SHP77 treated with DMSO at 0.1 percent for 48 hours (cell line): ENCODE measurements at places on chromosomes 1 and 21.

DNA sequence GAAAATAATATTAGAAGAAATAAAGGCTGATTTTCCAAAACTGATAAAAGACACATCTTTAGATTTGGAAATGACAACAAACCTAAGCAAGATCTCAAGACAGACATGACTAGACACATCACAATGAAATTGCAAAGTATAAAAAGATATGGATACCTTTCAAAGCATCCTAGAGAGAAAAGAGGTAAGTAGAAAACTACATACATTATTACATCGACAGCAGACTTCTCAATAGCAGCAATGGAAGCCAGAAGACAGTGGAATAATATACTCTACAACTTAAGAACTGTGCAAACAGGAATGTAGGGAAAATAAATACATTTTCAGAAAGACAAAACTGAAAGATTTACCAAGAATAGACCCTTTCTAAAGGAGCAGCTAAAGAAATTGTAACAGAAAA lies 50.2 kb downstream of the DENND1B start:
- no peak for DNase-seq

GRCh38 chr1:197736685-197737084 lies 38.6 kb downstream of the DENND1B start:
- DNase-seq, result no peak

DNA sequence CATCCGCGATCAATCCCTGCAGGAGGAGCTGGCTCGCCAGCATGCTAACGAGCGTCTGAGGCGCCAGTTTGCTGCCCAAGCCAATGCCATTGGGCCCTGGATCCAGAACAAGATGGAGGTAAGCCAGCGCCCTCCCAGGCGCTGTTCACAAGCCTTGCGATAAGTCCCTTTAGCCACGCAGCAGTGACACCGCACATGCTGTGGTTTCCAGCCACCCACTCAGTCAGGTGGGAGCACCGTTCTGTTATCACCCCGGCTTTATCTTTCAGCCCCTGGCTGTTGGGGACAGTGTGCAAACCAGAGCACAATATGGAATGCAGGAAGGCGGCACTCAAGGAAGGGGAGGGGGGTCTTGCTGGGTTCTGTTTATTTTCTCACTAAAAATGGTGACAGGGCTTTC lies 41.1 kb upstream of the MTR start:
- DNase-seq, result no peak

DNA sequence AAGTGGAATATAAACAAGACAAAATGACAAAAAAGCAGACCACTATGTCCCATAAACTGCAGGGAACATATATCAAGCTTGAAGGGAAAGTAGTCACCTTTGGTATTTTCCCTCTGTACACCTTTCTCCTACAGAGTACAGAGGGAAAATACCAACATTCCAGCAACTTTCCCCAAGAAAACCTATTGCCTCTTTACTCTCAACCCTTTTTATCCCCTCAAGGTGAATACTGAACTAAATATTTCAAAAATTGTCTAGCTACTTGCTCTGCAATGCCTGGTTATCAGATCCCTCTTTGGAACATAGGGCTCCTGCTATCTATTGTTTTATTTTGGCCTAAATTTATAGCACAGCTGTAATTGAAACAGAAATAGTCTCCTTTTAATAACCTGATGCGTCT lies 15.8 kb downstream of the CTXND2 start:
- DNase-seq, result no peak

DNA sequence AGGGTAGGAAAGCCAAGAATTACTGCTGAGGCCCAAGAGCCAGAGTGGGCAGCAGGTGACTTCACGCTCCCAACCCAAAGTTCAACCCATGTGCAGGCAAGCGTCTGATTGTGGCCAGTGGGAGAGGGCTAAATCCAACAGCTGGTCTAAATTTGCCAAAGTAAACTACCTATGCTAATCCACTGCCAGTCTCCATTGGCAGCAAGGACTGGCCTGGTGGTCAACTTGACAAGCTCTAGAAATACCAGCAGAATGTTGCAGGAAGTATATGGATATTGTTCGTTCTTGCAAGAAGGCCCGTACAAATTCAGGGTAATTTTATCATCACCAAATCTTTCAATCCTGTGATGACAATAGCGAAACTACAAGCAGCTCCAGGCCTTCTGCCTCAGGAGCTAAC lies 1.5 kb downstream of the TMEM63A start:
- DNase-seq, result no peak

DNA sequence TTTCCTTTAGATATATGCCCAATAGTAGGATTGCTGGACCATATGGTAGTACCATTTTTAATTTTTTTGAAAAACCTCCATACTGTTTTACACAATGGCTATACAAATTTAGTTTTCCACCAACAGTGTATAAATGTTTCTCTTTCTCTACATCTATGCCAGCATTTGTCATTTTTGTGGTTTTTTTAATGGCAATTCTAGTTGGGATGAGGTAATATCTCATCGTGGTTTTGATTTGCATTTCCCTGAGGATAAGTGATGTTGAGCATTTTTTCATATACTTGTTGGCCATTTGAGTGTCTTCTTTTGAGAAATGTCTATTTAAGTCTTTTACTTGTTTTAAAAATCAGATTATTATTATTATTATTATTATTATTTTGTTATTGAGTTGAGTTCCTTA lies 35.5 kb downstream of the PLA2G4A start:
- no peak for DNase-seq

GRCh38 chr21:33042812-33043211 lies 17.1 kb downstream of the OLIG2 start:
- DNase-seq, result no peak

- DNase-seq, result no peak
Observed at GRCh38 chr1:23004112-23004511, 11.5 kb downstream of the TEX46 start.

GRCh38 chr1:59697150-59697800 lies 117.5 kb upstream of the HOOK1 start:
- DNase-seq, result no peak

DNA sequence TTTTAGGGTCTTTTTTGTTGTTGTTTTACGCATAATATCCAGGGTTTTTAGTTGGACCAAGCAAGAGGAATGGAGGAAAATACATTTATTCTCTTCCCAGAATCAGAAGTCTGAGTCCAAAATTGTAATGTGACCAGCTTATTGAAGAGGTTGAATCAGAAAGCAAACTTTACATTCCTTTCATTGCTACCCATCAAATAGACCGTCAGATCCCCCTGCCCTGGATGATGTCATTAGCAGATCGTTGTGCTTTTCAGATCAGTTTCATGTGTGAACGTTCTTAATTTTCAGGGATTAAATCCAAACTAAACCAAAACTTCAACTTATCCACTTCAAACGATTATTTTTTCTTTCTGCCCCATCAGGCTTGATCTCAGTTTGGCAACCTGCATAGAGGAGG lies 85.7 kb upstream of the NGF start:
- DNase-seq, result no peak

DNA sequence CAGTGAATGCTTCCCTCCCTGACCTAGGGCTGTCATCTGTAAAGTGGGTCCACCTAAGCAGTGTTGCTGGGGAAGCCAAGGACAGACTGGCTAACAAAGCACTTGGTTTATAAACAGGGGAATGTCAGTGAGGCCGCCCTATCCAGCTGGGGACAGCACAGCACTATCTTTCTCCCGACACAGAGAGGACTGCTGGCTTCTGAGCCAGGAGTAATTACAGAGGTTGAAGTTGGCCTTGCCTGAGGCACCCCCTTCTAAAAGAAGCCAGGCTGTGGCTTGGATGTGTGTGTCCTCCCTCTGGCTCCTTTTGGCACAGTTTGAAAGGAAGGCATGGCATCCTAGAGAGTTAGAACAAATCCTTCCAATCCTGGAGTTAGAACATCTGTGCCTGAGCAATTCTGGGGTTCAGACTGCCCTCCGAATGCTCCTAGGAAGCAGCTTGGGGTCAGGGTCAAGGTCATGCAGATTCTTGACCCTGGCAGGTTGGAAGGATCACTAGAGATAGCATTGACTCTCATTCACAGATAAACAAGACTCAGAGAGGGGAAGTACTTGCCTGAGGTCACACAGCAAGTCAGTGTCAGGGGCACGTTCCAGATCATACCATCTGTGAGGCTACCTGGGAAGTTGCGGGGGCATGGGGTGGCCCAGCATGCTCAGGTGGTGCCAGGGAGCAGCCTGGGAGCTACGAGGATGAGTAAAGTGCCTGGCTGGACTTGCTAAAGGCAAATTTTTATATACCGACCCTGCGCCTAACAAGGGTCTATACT lies 1.3 kb upstream of the LDLRAP1 start:
- no peak for DNase-seq

DNA sequence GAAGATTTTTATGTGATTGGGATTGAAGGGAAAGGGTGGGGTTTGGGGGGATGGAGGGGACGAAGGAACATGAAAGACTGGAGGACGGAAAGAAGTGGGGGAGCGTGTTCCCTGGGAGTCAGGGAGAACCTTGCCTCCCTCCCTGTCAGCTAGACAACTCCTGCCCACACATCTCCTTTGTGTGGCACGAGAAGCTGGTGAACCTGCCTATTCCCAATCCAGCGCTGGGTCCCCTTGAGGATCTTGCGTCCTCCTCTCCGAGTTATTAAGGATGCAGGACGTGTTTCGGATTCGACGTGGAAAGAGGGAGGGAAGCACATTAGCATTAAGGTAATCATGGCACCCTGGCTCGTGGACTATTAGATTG lies 1.4 kb downstream of the LRRC7 start:
- no peak for DNase-seq

GRCh38 chr1:58108783-58109182 lies 437.7 kb downstream of the OMA1 start:
- DNase-seq, result no peak

- no peak for DNase-seq
Observed at GRCh38 chr1:181090641-181091126, 2.2 kb downstream of the IER5 start.

DNA sequence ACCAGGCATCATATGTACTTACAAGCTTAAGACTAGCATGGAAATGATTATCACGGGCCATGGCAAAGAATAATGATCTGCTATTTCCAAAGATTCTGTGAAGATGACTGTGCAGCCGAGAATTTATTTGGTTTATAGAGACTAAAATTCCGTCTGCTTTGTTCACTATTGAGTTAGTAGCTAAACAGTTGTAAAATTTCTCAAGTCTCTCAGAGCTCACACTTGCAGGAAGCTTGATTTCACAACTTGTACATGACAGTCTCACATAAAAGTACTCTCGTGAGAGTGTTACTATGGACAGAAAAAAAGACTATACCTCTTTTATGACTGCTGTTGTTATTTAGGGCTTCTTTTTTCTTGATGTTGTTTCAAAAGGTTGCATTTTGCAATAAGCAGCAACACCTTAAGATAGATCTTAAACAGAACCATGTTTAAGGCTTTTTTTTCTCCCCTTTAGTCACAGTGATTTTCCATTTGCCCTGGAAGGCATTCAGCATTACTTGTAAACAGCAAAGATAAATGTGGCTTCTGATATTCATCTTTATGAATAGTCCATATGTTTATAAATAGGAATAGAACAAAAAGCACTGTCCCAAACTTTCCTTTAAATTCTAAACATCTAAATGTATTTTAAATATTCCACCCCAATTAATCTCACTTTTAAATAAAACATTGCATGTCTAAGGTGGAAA lies 24.8 kb downstream of the ST6GALNAC5 start:
- DNase-seq, result no peak

DNA sequence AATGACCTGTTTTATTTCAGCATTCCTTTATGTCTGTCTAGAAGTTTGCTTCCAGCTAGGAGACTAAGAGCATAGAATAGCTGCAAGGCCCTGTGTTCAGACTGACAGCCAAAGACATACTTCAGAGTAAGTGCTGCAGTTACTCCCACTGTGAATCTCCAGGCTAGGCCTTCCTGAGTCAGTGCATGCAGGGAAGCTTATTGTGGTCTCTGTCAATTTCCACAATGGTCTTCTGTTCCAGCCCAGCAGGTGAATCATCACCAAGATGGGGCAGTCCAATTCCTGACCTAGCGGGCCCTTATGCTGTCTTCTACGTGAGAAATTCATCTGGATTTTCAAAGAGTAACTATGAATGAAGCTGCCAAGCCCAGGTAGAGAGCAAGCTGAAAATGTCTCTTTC lies 146.3 kb upstream of the C8B start:
- DNase-seq, result no peak

DNA sequence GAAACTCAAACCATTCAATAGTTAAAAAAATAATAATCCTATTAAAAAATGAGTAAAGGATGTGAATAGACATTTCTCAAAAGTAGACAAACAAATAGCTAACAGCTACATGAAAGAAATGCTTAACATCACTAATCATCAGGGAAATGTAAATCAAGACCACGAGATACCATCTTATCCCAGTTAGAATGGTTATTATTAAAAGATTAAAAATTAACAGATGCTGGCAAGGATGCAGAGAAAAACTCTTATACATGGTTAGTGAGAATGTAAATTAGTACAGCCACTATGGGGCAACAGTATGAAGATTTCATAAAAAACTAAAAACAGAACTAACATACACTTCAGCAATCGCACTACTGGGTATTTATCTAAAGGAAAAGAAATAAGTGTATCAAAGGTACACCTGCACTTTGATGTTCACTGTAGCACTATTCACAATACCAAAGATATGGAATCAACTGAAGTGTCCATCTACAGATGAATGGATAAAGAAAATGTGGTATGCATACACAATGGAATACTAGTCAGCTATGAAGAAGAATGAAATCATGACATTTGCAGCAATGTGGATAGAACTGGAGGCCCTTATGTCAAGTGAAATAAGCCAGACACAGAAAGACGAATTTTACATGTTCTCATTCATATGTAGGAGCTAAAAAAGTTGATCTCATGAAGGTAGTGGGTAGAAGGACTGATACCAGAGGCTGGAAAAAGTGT lies 117.9 kb downstream of the ACBD6 start:
- DNase-seq, result no peak

DNA sequence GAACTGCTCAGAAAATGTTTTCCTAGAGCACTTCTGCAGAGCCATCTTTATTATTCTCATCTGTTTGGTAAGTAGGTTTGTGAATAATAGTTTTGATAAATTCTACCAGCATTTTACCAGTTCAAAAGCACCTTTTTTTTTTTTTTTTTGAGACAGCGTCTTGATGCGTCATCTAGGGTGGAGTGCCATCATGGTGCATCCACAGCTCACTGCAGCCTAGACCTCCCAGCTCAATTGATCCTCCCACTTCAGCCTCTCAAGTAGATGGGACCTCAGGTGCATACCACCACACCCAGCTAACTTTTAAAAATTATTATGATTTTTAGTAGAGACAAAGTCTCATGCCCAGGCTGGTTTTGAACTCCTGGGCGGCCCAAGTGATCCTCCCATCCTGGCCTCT lies 9.8 kb upstream of the RHBG start:
- DNase-seq, result no peak

- no peak for DNase-seq
Observed at GRCh38 chr1:8903908-8904650, 25.6 kb upstream of the ENO1 start.

DNA sequence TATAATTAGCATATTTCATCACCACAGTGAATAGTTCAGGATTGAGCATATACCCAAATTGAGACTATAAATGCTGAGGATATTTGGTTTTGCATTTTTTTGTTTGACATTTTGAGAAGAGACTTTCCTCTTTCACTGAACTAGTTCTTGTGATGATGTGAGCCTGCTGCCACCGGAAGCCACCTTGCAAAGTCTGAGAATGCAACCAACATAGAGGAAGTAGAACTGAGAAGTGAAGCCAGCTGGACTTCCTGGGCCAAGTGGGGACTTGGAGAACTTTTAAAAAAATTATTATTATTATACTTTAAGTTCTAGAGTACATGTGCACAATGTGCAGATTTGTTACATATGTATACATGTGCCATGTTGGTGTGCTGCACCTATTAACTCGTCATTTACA lies 102.3 kb downstream of the RPE65 start:
- DNase-seq, result no peak
